ENCODE measurements at places on chromosomes 3 and 15.

DNA sequence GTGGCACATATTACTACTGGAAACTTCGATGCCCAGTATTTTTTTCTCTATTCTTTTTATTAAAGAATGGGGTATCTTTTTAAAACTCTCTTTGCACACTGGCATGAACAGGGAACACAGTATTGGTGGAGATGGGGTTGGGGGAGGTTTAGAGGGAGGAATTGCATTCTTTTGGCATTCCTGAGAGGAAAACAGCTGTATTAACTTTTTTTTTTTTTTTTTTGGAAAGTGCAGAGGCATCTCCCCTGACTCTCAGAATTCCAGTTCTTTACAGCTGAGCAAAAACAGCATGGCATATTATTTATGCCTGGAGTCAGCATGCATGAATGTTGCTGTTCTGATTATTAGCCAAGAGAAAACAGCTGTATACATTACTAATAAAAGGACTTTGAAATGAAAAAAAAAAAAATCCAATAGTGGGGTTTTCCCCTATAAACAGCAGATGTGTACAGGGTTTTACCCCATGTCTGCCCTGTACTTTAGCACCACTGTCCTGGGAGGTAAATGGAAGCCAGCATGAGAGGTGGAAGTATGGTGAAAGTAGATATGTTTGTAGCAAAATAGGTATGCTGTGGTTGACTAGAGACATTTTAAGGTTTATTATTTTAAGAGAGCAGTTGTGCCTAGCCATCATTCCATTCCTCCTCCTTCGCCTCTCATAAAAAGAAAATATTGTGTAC, 132.2 kb downstream of the FNDC3B start:
- DNase-seq: no peak

DNA sequence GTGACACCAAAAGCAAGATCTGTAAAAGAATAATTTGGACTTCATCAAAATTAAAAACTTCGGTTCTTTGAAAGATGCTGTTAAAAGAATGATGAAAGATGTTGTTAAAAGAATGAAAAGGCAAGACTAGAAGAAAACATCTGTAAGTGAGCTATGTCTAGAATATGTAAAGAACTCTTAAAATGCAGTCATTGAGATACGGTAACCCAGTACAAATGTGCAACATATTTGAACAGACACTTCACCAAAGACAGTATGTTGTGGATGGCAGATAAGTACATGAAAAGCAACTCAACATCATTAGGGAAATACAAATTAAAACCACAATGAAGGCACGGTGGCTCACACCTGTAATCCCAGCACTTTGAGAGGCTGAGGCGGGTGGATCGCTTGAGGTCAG, 139.5 kb downstream of the LRIG1 start:
- no peak for DNase-seq

DNA sequence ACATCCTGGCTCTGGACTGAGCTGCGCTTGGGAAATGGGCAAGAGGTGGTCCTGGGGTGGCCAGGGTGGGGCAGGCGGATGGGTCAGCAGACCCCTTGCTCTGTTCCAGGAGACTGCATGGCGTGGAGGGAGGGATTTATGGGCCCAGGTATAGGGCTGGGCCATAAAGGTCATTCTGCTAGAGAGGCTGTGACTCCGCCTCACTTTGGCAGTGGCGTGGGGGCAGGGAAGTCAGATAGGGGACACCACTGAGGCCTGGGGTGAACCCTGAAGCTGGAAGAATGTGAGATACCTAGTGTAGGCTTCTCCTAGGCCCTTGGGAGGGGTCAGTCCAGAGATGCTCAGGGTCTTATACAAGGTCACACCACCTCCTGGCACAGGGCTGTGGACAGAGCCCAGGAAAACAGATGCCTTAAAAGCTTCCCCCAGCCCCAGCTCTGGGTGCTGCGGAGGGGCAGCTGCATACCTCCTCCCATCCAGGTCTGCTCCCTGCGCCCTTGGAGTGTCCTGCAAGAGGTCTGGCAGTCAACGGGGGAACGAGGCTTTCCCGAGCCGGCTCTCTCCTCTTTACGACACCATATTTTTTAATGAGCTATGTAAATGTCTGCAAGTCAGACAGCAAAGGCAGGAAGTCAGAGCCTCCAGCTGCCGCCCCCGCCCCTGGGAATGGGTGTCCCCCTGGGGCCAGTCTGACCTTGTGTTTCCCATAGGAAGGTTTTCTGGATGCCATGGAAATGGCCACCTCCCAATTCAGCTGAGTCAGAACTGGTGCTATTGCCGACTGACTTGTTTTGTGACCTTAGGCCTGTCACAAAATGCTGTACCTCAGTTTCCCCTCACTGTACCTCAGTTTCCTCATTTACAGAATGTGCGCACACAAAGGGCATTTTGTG, 26.3 kb downstream of the LINGO1 start:
- DNase-seq: no peak

GRCh38 chr15:62469874-62470688, 305.0 kb upstream of the C2CD4B start:
- DNase-seq: no peak
